Esophagus squamous epithelium (tissue), 5 donors: ENCODE measurements at places on chromosomes 7 and 10. TPM values are rescaled to one million over a fixed set of nuclear protein-coding genes. Genes with fewer than 3 reads are reported as not detected.

INMT gene
- total RNA-seq = 11.0 TPM

- no peak for DNase-seq
Observed at GRCh38 chr7:112159351-112159750, 46.8 kb downstream of the DOCK4 start.

DNA sequence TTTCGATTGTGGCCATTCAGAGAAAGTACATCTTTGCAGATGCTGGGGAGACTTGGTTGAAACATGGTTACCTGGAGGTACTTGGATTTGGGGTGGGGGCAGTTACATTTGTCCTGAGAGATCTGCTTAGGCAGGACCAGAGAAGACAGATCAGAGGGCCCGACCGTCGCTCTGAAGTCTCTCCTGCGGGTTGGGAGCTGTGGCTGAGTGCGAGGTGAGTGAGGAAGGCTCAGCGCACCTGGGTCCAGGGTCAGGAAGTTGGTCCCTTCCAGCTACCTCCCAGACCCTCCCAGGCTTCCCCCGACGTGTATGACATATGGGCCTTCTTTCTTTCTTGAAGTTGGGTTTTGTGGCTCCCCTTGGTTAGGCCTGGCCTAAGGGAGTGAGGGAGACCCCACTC is 56.3 kb downstream of the LHPP start:
- no peak for DNase-seq

- DNase-seq = no peak
Observed at GRCh38 chr7:105782391-105783042, 93.9 kb downstream of the ATXN7L1 start.

GRCh38 chr7:37342176-37342687 is 106.4 kb downstream of the ELMO1 start:
- DNase-seq = no peak
